ENCODE measurements at places on chromosomes 6 and 20. TPM values are rescaled to one million over a fixed set of nuclear protein-coding genes. Genes with fewer than 3 reads are reported as not detected.

Gene MCHR2
- total RNA-seq, result not detected

Gene HLA-DMA
- 3.6 TPM for total RNA-seq

Gene RBPJL
- not detected for total RNA-seq

- DNase-seq, result no peak
Observed at GRCh38 chr6:155641603-155642002, 186.0 kb upstream of the NOX3 start.

DNA sequence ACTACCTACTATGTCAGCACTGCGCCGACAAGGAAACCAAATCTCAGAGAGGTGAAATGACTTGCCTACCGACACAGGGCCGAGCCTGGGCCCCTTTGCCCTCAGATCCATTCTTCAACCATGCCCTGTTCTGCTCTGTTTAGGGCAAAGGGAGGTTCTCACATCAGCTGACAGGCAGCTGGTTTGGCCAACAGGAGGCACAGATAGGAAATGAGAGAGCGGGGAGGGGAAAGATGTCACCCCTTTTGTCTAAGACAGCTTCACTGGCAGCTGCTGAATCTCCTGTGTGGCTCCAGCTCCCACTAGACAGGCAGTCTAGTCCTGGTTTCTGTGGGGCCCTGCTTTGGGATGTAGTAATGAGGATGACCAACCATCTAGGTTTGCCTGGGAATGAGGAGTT lies 158.7 kb downstream of the TMEM200A start:
- DNase-seq, result no peak

DNA sequence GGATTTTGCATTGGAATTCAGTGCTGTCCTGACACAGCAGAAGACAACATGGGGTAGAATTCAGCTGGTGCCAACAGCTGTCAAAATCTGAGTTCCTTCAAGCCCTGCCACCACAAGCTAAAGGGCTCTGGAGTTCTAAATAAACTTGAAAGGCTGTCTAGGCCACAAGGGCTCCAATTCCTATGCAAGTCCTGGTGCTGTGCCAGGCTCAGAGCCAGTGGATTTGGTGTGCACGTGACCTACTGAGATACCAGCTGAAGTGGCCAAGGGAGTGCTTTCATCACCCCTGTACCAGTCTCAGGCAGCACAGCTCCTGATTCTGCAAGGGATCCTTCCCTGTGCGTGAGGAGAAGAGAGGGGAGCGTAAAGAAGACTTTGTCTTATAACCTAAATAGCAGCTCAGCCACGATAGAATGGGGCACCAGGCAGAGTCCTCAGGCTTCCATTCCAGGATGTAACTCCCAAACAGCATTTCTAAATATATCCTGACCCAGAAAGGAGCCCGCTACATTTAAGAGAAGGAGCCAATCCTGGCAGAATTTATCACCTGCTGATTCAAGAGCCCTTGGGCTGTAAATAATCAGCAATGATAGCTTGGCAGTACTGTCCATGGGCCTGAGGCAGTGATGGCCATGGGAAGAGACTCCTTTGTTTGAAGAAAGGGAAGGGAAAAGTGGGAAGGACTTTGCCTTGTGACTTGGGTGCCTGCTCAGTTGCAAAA lies 881.2 kb upstream of the EPHA7 start:
- no peak for DNase-seq

- DNase-seq, result no peak
Observed at GRCh38 chr6:79435746-79436145, 101.5 kb downstream of the LCA5 start.

DNA sequence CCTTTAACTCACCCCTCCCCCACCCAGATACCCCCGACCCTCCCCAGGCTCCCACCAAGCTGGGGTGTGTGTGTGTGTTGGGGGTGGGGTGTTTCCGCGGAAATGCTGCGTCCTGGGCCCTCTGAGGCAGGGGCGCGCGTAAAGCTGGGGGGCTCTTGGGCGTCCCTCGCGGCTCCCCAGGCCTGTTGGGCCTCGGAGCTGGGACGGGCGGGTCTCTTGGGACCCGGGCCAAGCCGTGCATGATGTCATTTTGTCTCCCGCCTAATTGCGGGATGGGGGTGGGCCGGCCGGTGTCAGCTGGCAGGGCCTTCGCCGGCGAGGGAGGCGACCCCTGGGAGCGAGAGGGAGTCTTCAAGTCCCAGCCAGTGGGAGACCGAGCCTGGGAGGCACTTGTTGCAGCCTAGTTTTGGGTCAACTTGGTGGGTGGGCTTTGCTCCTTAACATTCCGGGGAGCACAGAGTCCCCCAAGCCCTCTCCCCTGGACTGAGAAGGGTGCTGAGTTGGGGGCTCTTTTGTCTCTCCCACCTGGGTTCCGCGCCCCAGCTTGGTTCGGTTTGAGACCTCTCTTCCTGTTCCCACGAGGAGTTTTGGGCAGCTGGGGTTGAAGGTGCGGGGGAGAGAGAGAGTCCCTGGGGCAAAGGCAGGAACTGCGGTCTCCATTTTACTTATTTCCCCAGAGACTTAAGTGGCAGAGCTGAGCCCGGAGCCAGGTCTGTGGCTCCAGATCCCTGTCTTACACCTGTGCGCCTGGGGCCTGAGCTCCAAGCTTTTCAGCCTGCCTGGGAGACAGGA lies 623 bp downstream of the MYBL2 start:
- DNase-seq, result peak; percentile 70

- no peak for DNase-seq
Observed at GRCh38 chr6:15443119-15443830, 197.4 kb downstream of the JARID2 start.

DNA sequence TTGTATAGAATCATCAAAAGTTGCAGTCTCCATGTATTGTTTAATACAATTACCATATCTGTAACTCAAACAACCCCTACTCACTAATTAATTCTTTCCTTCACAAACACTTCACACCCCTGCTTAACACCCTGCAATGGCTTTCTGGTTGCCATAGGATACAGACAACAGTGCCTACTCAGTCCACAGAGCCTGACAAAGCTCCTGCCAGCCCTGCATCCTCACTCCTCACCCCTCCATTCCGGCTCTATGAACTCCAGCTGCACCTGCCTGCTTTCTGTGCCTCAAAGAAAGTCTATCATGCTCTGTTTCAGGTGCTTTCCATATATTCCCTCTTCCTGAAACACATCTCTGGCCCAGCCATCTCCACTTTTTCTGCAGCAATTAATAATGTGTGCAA lies 253.4 kb downstream of the HACE1 start:
- DNase-seq, result no peak

GRCh38 chr20:5220321-5221060 lies 93.7 kb downstream of the CDS2 start:
- DNase-seq, result no peak

DNA sequence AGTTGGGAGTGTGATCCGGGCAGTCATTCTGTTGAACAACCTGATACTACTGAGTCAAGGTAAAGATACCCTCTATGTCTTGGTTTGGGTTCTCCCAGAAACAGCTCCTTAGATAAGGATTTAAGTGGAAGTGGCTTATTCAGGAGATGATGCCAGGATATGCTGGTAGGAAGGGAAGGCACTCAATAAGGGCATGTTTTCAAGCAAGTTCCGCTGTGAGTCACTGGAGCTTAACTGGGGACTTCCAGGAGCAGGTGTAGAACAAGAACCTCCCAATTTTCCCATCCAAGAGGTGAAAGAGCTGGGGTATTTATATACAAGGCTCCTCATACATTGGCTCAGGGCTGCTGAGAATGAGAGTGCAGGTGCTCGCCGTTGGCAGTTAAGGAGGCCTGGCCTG lies 218.6 kb downstream of the AKAP7 start:
- DNase-seq, result no peak

Measured in chondrocyte (in vitro differentiated cells).